ENCODE measurements at places on chromosomes 1 and 21.
A peak's percentile ranks its signal among the peaks of the same experiment; 100 is the strongest.

DNA sequence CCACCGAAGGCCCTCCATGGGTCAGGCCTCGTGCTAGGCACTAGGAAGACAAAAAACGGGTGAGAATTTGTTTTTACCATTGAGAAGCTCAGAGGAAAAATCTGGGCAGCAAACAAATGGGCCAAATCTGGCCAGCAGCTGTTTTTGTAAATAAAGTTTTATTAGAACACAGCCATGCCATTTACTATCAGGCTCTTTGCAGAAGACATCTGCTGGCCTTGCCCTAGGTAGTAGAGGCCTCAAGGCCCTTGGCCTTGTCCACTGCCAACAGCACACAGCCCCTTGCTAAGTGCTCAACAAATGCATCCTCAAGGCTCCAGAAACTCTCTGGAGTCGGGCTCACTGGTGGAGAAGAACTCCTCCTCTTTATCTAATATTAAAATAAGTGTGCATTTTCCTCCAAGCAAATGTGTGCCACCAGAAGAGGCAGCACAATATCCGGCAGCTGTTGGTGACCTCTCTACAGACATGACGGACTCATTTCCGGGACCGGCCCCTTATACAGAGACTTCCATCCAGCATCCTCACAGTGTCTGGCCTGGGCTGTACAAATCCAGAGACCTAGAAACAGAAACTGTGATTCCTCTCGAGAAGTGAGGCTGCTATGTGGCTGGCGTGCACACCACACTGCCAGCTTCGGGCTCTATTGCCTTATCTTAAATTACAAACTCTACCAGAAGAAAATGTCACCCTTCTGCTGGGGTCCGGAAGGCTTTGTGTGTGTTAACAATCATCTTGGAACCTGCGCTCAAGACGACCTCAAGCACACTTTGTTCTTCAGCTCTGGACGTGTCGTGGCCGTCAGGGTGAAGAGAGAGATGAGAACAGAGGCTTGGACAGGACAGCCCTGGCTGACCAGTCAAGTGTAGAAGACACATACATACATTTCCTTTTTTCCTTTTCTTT is 203.9 kb downstream of the TOMM20 start:
- no peak for DNase-seq

GRCh38 chr1:225881959-225882693 is at the start of gene TMEM63A:
TSS of gene TMEM63A (minus strand) at chr1:225882380. CDS start at chr1:225877580, 4,800 bp downstream.
- DNase-seq: peak; percentile 72

DNA sequence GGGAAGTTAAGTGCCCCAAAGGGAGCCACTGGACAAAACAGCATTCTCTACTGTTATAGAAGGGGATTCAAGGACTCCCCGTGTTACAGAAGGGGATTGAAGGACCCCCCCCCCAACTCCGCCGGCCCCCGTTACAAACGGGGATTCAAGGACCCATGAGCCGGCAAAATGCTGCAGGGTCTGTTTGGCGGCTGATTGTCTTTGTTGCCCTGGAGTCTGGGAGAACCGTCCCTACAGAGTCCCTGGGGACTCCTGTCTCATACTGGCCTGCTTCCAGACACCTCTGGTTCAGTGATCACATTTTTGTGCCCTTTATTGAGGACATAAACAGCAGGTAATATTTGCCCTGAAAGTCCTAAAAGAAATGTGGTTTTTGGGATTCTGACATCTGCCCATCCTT is 96.4 kb downstream of the SYF2 start:
- DNase-seq: no peak

DNA sequence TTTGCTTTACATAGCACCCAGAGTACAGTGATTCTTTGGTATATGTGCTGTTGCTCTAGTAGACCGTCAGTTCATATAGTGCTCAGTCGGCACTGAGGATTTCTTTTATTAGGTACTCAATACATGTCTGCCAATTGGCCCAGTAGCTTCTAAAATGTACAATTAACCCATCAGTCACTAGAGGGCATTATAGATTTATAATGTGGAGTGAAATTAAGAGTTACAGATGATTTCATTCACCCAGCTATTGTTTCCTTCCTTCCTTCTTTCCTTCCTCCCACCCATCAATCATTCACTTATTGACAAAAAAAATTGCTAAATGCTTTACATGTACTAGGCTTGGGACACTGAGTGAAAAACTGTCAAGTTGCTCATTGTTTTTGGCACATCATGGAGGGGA is 263.6 kb upstream of the USP24 start:
- no peak for DNase-seq

GRCh38 chr21:16037421-16037955 is 307.7 kb downstream of the USP25 start:
- no peak for DNase-seq

All from stimulated activated CD8-positive, alpha-beta memory T cell treated with anti-CD3 and anti-CD28 coated beads, Interleukin-7, amount 100 ng/mL, for 24 hours (primary cell).